ENCODE measurements at places on chromosomes 6 and 20.

DNA sequence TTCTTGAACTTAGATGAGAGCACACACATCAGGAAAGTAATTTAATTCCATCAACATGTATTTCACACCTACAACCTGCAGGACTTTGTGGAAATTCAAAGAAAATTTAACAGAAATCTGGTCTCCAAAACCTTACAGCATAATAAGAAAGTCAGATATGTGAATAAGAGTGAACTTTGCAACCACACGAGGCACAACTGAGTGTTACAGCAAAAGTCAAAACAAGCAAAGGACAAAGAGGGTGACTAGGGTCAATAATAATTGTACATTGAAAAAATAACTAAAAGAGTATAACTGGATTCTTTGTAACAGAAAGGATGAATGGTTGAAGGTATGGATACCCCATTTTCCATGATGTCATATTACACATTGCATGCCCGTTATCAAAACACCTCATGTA is 113.8 kb downstream of the MTFR2 start:
- no peak for DNase-seq

DNA sequence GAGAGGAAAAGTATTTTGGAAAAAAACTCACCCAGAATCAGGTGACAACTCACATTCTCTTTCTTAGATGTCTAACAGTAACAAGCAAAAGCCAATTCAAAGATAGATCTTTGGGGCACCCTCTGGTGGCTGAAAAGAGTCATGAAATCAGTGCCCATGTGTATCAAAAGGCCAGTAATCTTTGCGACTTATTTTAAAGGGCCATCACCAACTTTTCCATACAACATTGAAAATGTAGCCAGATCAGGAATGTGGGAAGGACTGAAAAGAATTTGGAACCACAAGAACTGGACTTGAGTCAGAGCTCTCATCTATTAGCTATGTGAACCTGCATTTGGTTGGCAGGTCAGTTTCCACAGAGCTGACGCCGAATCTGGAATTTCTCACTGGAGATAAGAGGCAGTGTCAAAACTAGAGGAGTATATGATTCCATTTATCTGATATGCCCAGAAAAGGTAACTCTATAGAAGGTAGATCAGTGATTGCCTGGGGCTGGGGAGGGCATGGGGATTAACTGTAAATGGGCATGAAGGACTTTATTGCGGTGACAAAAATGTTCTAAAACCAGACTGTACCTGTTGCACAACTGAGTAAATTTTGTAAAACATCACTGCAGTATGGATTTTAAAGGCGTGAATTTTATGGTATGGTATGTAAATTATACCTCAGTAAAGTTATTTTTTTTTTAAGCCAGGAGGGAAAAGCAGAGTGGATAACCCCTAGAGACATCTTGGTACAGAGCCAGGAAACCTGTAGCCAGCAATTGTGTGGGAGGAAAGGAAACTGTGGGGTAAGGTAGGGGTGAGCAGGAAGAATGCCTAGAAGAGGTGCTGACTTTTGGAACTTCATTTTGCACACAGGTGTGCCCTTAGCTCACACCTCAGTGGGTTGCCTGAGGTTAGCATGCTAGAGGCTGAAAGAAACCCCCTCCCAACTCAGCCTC is 117.1 kb upstream of the ASF1A start:
- DNase-seq: peak; percentile 43

DNA sequence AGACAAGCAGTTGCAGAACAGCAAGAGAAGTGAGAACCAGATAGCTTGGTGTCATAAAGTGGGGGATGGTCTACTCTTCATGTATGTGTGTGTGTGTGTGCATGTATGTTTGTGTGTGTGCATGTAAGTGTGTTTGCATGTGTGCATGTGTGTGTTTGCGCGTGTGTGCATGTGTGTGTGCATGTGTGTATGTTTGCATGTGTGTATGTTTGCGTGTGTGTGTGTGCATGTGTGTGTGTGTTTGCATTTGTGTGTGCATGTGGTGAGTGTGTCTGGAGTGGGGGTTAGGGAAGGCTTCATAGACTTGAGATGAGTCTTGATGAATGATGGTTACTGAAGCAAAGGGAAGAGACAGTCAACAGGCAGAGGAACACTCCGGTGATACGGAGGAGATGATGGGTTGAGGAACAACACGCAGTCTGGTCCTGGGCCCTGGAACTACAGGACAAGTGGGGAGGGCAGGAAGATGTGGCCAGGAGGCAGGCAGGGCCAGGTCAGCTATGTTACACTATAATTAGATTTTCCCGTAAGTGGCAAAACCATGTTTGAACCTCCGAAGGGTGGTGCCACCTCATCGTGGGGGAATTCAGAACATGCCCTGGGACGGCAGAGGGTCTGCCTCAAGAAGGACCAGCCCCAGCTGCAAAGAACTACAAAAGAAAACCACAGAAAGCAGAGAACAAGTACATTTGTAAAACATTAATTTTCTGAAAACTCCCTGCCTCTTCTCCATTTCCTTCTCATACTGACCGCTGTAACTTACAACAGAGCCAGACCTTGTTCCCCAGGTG is 38.7 kb upstream of the PDE10A start:
- no peak for DNase-seq

DNA sequence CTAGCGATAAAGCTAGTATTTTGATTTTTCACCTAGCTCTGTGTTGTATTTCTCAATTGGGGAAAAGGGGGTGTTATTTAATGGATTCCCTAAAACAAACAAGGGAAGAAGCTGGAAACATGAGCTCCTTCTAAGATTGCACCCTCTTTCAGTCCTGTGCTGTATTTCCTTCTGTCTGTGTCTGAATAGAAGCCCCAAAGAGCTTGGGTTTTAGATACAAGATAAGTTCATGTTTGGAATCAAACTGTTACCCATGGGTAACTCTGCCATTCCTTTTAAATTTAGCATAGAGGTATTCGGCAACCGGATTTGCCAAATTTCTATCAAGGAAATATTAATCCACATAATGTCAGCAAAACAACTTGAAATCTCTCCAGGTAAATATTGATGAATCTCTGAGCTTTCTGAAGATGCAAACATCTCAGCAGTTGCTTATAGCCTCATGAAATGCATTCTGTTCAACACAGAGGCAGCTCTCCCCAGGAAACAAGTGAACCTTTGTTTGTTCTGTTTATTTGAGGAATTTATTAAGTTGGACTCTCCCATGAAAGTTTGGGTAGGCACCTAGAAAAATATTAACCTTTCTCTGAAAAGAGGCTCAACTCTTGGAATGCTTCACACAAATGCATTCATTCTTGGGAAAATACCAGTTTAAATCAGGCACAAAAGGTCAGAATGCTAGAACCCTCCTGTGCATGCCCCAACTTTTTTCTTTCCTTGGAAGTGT is 9.9 kb upstream of the SCGN start:
- DNase-seq: no peak

DNA sequence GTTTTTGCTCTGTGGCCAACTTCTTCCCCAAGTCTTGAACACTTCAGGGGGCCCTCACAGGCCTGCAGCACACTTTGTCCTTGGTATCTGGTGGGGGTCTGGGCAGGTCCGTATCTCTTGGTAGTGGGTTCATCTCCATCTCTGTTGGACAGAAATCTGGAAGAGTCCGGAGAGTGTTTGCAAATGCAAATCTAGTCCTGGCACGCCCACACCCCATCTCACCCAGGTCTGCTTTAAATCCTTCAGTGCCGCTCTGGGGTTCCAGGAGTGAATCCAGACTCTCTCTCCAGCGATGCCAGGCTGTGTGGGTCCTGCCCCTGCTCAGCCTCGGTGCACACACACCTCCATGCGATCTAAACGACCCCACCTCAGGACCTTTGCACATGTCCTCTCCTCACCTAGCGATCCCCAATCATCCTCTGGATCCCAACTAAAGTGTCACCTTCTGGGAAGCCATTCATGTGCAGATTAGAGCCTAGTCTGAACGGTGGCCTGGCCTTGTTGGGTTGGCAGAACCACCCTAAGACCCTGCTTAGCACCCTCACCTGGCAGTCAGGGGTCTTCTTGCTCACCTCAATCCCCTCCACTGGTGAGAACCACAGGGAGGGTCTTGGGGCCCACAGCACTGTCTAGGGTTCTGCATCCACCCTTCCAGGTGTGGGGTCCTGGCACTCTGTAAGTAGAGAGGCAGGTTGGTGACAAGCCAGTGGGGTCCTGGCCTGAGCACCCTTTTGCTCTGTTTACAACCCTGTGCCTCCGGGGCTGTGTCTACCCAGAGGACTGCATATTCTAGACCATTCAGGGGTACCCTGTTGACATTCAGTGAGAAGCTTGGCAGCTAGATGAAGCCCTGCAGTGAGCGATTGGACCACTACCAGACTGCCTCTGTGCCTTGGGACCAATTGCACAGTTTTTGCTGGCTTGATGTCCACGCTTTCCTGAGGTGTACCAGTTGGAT is 100.8 kb downstream of the SYCP2 start:
- no peak for DNase-seq

DNA sequence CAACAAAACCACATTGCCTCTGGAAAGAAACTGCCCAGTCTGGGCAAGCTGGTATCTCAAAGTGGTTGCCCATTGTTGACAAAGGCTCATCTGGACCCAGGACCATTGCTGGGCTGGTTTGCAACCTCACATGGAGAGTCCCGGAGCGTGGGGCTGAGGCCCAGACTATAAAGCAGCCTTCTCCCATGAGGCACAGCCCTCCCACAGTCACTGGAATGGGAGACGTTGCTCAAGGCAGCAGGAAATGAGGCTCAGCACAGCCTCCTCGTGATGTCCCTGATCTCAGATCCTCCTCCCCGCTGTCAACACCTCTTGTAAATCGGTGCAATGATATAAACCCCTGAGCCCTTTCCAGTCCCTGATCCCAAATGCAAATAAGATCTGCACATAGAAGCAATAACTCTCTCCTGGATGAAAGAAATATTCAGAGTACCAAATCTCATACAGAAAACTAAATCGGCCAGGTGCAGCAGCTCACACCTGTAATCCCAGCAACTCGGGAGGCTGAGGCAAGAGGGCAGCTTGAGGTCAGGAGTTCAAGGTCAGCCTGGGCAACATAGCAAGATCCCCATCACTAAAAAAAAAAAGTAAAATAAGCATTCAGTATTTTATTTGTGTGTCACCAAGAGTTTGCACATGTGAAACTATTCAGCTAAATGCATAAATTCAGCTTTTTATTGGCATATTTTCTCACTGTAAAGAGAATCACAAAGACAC is 103.0 kb upstream of the RREB1 start:
- DNase-seq: no peak

- no peak for DNase-seq
Observed at GRCh38 chr20:32201977-32202363, 5.6 kb downstream of the PLAGL2 start.

DNA sequence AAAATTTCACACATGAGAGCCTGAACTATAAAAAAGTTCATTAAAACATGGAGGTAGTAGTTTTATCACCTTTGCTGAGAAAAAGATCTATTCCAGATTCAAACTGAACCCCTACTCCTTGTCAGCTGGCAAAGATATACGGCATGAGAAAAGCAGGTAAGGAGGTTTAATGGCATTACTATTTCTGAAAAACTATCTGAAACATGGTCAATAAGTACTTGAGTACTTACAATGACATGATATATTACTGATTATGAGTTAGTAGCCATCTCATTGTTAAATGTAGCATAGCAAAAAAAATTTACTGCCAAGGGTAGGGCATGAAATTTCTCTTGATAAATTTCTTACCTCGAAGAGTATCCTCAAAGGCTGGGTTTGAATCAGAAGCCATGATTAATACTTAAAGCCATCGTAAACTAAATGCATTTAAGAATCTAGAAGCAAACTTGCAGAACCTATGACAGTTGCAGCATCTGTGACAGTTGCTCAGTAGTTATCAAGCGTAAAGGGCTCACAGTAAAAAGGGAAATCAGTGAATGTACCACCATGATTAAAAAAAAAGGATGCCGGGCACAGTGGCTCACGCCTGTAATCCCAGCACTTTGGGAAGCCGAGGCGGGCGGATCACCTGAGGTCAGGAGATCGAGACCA is 8.7 kb downstream of the SLC17A5 start:
- no peak for DNase-seq

Data from T1000 (cell line).